Suppressor macrophage treated with lipopolysaccharide for 1 hour (primary cell): ENCODE measurements at places on chromosomes 6 and 20.

- DNase-seq: peak; percentile 94
Observed at GRCh38 chr6:33313105-33313708, 671 bp downstream of the TAPBP start.

DNA sequence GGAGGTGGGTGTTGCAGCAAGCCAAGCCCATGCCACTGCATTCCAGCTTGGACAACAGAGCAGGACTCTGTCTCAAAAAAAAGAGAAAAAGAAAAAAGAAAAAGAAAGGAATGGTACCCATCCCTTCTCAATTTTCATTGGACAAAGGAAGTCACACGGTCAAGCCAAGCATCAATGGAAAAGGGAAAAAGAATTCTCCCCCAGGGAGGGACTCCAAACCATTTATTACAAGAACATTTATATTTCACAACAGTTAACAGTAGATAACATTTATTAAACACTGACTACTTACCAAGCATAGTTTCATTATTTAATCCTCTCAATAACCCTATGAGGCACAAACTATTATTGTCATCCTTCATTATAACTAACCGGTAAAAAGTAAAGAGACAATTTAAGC is 6.6 kb upstream of the KIF13A start:
- no peak for DNase-seq

DNA sequence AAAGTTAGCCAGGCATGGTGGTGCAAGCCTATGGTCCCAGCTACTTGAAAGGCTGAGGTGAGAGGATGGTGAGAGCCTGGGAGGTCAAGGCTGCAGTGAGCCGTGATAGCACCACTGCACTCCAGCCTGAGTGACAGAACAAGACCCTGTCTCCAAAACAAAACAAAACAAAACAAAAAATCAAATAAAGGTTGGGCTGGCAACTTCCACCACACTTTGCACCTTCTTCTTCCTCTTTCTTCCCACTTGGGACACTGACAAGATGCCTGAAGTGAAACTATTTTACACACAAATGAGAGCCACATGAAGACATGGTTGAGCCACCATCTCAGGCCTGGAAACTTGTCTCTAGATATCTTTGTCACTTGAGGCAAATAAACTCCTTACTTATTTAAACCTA is 53.8 kb upstream of the CCDC28A start:
- peak; percentile 22 for DNase-seq

DNA sequence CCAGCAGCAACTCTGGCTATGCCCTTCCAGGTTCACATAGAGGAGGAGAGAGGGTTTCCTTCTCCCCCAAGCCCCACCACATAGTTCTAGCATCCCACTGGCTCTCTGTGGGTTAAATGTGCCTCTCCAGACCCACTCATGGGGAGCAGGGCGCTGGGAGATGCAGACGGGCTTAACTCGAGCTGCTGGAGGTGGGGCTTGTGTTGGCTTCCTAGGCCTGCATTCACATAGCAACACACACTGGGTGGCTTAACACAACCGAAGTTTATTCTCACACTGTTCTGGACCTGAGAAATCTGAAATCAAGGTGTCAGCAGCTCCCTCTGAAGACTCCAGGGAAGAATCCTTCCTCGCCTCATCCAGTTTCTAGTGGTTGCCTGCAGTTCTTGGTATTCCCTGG is 33.6 kb downstream of the SLC2A10 start:
- DNase-seq: no peak

DNA sequence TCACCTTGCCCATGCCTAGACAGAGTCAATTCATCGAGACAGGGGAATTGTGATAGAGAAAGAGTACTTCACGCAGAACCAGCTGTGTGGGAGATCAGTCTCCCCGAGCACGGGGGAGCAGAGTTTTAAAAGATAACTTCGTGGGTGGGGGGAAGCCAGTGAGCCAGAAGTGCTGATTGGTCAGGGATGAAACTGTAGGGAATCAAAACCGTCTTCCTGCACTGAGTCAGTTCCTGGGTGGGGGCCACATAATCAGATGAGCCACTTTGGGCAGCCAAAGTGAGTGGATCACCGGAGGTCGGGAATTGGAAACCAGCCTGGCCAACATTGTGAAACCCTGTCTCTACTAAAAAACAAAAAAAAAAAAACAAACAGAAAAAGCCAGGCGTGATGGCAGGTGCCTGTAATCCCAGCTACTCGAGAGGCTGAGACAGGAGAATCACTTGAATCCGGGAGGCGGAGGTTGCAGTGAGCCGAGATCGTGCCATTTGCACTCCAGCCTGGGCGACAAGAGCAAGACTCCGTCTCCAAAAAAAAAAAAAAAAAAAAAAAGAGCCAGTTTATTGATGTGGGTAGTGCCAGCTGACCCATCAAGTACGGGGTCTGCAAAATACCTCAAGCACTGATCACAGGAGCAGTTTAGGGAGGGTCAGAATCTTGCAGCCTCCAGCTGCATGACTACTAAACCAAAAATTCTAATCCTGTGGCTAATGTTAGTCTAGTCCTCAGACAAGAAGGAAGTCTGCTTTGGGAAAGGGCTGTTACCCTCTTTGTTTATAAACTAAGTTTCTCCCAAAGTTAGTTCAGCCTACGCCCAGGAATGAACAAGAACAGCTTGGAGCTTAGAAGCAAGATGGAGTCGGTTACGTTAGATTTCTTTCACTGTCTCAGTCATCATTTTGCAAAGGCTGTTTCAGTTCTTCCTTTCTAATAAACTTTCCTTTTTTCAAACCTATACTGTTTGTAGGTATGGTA is 3.9 kb upstream of the TRIM39 start:
- DNase-seq: peak; percentile 43

DNA sequence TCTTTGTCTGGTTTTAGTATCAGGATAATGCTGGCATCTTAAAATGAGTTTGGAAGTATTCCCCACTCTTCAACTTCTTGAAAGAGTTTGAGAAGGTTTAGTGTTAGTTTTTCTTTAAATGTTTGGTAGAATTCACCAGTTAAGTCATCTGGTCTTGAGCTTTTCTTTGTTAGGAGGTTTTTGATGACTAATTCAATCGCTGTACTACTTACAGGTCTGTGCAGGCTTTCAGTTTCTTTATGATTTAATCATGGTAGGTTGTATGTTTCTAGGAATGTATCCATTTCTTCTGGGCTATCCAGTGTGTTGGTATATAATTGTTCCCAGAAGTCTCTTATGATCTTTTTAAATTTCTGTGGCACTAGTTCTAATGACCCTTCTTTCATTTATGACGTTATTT is 215.5 kb downstream of the LRFN2 start:
- DNase-seq: no peak
